ENCODE measurements at places on chromosomes 4 and X. TPM values are rescaled to one million over a fixed set of nuclear protein-coding genes. Genes with fewer than 3 reads are reported as not detected.

GRCh38 chr4:177008071-177008835 lies 215.5 kb upstream of the VEGFC start:
- DNase-seq, result no peak

The LDB2 gene
- 41.0 TPM for polyA plus RNA-seq

- DNase-seq, result peak; percentile 37
These were observed 35.3 kb downstream of the CXCL1 start for GRCh38 chr4:73904491-73904890.

The LONRF3 gene
- 2.1 TPM for polyA plus RNA-seq

The AWAT2 gene
- not detected for polyA plus RNA-seq

GRCh38 chr4:123643691-123644090 lies 247.1 kb downstream of the SPRY1 start:
- no peak for DNase-seq

- no peak for DNase-seq
These were observed 70.6 kb downstream of the TNIP2 start for GRCh38 chr4:2685541-2685940.

GRCh38 chrX:148290931-148291330 lies 209.5 kb upstream of the AFF2 start:
- no peak for DNase-seq

GRCh38 chrX:31070057-31070468 lies 1.8 kb downstream of the FTHL17 start:
- DNase-seq, result no peak

The CYBB gene
- polyA plus RNA-seq, result 2.2 TPM

The ETNPPL gene
- 7.0 TPM for polyA plus RNA-seq

- peak; percentile 60 for DNase-seq
These were observed 88.4 kb upstream of the TLL1 start for GRCh38 chr4:165784672-165785071.

The ANAPC4 gene
- polyA plus RNA-seq, result 10.3 TPM

DNA sequence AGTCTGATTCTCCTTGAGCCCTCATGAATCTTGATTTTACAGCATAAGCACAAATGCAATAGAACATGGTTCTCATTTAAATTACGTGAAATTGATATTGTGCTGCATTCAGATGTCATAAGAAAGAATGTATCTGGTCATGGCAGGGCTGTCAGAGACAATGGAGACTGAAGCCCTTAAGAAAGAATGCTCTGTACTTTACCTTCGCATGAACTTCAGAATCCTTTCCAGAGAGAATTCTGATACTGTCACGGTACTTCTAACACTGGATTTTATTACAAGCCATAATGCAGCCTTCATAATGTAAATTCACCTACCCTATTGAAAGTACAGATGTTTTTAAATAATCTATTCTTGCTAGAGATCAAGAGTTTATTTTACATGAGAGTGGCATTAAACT lies 677.9 kb upstream of the ADGRL3 start:
- DNase-seq, result no peak

GRCh38 chr4:155047755-155048154 lies 160.7 kb upstream of the NPY2R start:
- DNase-seq, result no peak

The SFRP2 gene
- polyA plus RNA-seq, result 1.5 TPM

- DNase-seq, result no peak
These were observed 142.8 kb downstream of the SLIT2 start for GRCh38 chr4:20394512-20394911.

DNA sequence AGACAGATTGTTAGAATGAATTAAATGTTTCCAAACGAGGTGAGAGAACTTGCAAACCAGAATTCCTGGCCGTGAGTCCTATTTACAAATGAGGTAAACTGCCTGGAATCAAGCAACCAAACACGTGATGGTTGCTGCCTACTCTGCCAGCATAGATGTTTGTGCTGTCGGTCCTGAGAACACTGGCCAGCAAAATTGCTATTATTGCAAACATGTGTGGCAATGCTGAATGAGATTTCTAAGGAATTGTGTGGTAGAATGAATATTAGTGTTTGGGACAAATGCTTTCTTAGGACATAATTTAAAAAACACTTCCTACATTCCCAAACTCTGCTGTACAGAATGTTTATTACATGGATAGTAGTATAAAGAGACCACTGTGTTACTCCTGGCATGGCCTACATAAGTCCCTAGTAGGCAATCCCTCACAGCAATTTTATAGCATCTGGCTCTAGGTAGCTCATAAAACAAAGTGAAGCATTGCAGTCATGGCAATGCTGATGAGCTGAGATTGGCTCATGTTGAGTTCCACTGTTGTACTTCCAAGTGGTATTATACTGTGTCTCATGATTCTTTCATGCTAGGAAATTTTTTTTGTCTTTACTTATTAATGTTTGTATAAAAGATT lies 605.2 kb upstream of the EPHA5 start:
- DNase-seq, result no peak

DNA sequence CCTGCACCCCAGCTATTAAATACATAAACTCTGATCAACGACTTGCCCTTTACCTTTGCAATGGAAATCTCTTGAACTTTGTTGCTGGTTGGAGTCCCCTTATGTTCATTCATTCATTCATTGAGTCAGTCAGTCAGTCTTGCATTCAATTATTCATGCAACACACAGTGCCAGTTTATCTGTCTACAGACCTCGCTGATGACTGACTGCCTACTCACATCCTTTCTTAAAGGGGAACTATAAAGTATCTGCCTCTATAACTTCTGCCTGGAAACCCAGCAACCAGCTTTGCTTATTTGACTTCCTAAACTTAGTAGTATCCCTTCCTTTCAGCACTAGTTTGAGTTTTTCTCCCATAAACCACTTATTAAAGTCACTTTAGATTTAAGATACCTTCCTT lies 620.8 kb upstream of the ADGRL3 start:
- no peak for DNase-seq

DNA sequence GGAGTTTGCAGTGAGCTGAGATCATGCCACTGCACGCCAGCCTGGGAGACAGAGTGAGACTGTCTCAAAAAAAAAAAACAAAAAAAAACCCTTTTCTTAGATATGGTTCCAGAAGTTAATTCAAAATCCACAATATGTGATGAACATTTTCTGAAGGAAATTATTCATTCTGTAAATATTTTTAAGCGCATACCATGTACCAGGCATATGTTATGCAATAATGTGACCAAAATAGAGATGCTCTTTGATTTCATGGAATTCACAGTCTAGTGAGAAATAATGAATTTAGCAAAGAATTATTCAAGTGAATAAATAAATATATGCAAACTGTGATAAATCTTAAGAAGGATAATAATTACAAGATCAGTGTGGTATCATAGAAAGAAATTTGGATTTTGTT lies 174.7 kb downstream of the GC start:
- no peak for DNase-seq

The ASMT gene
- not detected for polyA plus RNA-seq

The GPC3 gene
- 7.0 TPM for polyA plus RNA-seq

The KLB gene
- 0.32 TPM for polyA plus RNA-seq

- no peak for DNase-seq
These were observed 182.1 kb downstream of the TENM3 start for GRCh38 chr4:182425302-182425701.

The ADD1 gene
- 207 TPM for polyA plus RNA-seq

The CENPE gene
- polyA plus RNA-seq, result 0.14 TPM

The TMPRSS11F gene
- polyA plus RNA-seq, result not detected

The IL1RAPL1 gene
- 0.48 TPM for polyA plus RNA-seq

The FAM53A gene
- 1.4 TPM for polyA plus RNA-seq

GRCh38 chrX:47585273-47585672 lies 3.0 kb downstream of the TIMP1 start:
- peak; percentile 21 for DNase-seq

The CYLC1 gene
- polyA plus RNA-seq, result not detected

DNA sequence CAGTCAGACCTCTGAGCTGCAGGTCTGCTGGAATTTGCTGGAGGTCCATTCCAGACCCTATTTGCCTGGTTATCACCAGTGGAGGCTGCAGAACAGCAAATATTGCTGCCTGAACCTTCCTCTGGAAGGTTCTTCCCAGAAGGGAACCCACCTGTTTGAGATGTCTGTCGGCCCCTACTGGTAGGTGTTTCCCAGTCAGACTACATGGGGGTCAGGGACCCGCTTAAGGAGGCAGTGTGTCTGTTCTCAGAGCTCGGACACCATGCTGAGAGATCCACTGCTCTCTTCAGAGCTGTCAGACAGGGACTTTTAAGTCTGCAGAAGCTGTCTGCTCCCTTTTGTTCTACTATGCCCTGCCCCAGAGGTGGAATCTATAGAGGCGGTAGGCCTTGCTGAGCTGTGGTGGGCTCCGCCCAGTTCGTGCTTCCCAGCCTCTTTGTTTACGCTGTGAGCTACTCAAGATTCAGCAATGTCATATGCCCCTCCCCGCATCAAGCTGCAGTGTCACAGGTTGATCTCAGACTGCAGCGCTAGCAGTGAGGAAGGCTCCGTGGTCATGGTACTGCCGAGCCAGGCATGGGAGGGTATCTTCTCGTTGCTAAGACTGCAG lies 44.1 kb upstream of the KDR start:
- peak; percentile 19 for DNase-seq

DNA sequence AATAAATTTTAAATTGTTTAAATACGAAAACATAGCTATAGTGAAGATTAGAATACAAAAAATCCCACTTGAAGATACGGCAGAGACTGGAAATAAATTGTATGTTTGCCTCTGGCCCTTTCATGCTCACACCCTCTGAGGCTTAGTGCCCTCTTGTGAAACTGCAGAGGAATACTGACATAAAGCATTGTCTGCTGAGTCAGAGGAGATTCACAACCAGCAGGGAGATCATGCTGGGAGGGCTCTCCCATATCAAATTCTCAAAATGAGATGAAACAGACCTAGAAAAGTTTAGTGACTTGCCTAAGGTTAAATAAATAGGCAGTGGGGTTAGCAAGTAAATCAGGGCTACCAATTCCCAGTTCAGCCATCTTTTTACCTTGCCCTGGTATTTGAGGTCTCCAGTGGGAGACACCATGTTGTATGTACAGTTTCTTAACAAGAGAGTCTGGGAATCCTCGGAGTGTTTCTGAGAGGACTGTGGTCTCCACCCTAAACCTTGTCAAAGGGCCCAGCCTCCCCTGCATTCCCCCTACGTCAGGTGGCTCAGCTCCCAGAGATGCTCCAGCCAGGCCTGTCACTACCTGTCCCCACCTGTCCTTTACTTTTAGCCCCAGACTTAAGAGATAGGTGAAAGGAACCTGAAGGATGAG lies 581.4 kb upstream of the DIPK2B start:
- no peak for DNase-seq

DNA sequence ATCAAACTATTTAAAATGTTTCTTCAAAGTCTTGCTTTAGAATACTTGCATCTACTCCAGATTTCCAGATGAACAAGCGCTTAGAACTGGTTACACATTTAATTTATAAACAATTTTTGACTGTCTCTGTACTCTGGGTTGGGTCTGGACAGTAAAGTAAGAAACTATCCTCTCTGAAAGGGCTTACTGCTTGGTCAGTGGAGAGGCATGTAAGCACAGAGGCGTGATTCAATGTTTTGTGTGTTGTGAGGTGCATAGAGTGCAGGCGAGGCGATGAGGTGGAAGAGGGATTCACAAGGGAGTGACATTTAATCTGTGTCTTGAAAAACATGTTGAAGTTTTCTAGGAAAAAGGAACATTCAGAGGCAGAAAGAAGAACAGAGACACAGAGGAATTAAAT lies 231.4 kb downstream of the VEGFC start:
- DNase-seq, result no peak

DNA sequence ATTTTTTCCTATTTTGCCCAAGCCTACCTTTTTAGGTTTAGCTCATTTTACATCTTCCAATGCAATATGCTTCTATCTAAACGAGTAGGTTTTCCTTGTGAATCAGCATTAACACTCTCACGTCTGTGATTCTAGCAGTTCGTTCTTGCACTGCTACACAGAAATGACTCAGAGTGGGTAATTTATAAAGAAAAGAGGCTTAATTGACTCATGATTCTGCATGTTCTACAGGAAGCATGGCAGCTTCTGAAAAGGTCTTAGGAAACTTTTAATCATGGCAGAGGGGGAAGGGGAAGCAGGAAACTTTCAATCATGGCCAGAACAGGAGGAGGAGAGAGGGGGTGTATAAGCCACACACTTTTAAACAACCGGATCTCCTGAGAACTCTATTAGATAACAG lies 44.9 kb downstream of the SPANXN1 start:
- no peak for DNase-seq

The EDNRA gene
- polyA plus RNA-seq, result 21.9 TPM

DNA sequence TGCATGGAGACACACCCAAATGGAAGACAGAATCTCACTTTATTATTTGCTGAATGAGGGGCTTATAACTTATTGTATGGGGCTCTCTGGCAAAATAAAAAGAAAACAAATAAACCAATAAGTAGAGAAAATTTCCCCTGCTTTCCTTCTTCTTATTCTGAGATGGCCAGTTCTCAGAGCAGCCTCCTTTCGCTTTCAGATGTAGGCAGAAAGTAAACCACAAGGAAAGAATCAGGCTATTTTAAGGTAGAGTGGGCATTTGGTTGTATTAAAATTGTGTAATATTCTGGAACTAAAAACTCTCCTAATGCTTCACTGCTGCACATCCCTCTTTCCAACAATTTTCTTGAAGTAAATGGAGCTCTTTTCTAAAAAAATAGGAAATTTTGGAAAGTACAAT lies 241.8 kb downstream of the GALNTL6 start:
- DNase-seq, result no peak

DNA sequence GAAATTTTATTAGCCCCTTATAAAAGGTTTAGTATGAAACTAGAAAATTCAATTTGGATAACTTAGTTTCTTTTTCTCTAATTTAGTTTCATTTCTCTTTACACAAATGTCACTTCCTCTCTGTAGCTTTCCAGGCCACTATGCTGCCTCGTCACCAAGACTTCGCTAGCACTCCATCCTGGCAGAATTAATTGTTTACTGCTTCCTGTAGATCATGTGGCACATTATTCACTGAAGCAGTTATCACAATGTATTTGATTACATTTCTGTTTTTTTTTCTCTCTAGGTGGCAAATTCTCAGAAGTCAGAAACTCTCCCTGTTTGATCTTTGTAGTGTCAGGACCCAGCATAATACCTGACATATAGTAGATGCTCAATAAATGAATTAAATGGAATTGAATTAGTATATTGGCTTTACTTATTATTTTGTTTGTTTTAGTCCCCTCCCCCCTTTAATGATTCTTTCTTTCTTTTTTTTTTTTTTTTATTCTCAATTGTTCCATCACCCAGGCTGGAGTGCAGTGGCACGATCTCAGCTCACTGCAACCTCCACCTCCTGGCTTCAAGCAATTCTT lies 9.3 kb upstream of the SAT1 start:
- no peak for DNase-seq

All from right cardiac atrium (tissue), 5 donors.